ENCODE measurements at places on chromosomes 5 and 9.

DNA sequence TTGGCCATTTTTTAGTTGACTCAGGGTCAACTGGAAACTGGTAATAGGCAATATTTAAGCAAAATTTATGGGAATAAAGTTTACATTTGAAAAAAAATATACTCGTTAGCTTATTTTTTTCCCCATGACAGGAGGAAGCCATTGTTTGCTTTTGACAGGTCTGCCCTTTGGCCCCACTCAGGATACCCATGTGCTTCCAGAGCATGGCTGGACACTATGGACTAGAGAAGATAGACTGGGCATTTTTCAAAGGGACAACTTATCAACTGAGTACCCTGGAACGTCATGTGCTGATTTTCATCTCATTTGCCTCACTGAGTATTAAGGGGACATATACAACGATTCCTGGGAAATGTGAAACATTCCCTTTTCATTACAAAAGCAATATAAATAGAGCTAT is 83.1 kb upstream of the SMIM32 start:
- DNase-seq, result no peak

GRCh38 chr5:137401946-137402345 is 97.2 kb downstream of the SPOCK1 start:
- DNase-seq, result no peak

GRCh38 chr5:107794741-107795140 is 124.0 kb upstream of the EFNA5 start:
- DNase-seq, result no peak

DNA sequence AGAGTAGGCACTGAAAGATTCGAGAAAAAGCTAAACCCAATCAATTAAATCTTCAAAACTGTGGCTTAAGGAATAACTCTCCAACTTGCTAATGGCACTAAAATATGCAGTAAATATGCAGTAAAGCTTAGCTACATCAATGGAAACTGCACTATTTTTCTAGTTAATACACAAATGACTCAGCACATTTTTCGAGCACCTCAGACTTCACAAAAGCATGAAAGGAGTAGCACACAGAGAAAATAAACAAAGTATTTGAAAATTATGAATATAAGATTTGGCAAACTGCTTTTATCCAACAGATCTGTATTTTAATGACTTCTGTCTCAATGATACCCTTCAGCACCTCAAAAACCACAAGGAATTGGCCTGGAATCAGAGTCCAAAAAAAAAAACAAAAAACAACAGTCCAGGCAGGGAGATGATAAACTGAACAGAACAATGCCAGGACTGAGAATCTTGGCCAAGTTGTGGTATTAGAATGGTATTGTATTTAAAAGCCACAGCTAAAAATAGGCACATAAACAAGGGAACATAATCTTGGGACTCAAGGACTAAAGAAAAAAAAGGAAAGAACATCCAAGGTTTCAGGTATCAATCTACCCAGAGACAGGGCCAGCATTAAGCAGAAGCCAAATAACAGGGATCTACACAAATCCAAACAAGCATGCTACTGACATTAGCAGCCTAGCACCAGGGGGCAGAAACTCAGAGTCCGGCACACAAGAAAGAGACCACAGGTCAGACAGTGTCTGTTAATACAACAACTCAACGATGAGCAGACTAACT is 21.4 kb downstream of the TMEM245 start:
- DNase-seq, result peak; percentile 90

GRCh38 chr9:135584371-135584770 is 22.8 kb downstream of the PAEP start:
- DNase-seq, result no peak

DNA sequence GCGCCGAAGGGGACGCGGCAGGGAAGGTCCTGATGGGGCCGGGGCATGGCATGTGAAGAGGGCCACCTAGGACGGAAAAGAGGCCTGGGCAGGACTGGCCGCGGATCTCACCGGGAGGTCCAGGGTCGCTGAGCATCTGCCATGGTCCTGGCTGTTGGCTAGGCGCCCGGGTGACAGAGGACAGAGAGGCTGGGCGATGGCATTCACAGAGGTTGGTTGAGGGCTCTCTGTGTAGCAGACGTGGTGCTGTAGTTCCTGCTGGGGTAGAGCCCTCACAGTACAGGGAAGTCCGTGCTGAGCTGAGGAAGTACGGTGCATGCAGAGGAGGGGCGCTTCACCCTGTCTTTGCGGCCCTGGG is 427 bp downstream of the PCYOX1L start:
- DNase-seq, result no peak

DNA sequence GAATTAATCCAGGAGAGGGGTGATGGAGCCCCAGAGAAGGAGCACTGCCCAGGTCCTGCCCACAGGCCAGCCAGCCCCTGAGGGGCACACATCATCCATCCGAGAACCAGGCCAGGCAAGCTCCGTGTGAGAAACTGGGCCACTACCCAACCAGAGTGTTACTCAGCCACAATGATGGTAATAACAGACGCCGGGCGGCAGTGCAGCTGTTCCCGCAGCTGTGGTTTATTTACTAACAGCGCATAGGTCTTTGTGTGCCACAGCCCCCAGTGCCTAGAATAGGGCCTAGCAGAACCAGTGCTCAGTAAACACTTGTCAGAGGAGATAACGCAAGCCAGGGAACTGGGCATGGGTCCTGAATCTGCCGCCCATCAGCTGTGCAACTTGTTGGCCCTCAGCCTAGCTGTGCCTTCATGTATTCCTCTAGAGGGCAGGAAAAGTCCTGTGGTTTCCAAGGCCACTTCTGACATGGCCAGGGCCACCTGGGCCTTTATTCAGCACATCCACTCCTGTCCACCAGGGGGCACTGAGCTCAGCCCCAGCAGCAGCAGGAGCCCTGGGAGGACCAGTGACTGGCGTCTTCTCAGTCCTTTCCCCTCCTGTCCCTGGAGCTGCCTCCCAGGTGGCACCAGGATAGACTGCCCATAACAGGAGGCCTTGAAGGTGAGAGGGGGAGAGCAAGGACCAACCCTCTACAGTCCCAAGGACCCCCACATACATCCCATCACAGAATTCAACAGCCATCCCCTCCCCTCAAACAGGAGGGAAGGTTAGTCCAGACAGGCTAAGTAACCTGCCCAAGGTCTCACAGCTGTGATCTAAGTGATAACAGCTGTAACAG is 2.1 kb downstream of the MXD3 start:
- DNase-seq, result peak; percentile 57

DNA sequence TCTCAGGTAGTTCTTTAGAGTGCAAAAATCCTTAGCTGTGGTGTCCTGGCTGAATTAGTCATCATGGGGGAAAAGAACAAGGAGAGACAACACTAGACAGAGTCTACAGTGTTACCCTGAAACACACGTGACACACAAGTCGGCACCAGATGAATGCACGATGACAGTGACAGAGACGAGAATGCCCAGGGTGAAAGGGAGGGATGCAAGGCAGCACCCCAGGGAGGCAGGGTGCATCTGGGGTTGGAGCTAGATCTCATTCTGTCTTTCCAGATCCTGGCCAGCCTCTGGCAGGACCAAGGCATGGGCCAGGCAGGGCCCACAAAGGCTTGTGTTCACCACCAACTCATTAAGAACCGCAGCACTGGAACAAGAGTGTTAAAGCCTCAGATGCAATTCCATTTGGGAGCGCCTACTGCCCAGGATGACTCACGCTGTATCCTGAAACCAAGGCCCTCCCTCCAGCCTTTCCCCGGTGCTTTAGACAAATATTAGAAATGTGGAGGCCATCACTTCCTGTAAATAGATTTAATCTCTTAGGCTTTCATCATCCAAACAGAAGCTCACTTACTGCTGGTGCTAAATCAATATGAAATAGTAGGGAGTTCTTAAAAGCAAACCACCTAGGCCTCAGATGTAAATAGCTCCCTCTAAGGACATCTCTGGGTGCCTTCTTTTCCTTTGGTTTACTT is 56.1 kb downstream of the IRX2 start:
- DNase-seq, result no peak

DNA sequence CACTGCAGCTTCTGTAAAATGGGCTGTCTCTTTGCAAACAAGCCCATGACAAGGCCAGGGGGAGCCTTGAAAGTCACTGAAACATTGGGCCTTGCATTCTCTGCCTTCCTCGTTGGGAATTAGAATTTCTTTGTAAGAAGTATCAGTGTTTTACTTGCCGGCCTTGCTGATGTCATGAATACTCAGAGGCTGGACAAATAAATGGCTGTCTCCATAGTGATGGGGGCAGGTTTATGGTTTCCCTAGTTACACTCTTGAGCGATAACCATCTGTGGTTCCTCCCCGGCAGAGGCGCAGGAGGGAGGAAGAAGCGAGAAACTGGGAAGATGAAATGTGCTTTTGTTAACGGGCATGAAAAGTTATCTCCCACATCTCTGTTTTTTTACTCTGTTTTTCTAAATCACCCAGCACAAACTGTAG is 272.7 kb upstream of the PANK3 start:
- DNase-seq, result peak; percentile 92

GRCh38 chr5:39015743-39016586 is 58.2 kb downstream of the RICTOR start:
- DNase-seq, result peak; percentile 77

DNA sequence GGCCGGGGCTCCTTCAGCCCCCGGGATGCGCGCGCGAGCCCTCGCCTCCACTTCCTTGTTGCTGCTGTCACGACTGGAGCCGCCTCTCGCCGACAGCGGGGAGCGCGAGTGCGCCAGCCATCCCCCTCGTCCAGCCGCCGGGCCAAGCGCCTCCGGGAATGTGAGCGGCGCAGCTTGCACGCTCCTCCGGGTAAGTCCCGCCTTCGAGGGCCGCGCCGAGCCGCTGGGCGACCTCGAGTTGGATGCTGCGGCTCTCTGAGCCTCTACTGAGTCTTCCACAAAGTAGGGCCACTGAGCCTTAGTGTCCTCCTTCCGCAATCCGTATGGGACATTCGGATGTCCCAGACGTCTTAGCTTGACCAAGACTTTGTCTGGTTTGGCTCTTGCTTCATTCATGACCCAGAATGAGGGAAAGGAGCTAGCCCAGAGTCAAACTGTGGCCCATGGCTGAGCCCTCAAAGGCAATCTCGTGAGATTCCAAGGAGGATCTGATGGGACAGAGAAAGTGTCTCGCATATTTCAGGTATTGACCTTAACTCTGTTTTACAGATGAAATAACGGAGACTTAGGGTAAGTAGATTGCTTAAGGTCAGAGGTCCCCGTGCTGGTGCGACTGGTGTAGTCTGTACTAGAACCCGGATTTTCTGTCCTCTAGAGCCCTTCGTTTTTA is 586 bp downstream of the HMGXB3 start:
- DNase-seq, result peak; percentile 31

- DNase-seq, result peak; percentile 92
Observed at GRCh38 chr9:12702160-12702758, 9.1 kb downstream of the TYRP1 start.

GRCh38 chr9:98067184-98067583 is 10.7 kb downstream of the NANS start:
- no peak for DNase-seq

DNA sequence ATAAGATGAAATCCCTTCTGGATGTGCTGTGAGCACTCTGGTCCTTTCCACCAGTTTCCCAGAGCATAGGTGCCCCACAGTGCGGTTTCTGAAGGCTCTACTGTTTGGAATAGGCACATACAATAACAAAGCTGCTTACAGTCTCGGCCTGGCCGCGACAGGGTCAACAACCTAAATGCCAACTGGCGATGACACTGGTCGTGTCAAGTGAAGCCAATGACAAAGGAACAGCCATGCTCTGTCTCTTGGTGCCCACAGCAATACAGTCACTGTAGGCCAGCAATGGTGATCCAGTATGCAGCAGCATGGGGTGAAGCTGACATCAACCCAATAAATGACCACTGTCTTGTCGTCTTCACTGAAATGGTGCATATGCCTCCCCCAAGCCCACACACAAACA is 47.8 kb upstream of the EQTN start:
- no peak for DNase-seq

DNA sequence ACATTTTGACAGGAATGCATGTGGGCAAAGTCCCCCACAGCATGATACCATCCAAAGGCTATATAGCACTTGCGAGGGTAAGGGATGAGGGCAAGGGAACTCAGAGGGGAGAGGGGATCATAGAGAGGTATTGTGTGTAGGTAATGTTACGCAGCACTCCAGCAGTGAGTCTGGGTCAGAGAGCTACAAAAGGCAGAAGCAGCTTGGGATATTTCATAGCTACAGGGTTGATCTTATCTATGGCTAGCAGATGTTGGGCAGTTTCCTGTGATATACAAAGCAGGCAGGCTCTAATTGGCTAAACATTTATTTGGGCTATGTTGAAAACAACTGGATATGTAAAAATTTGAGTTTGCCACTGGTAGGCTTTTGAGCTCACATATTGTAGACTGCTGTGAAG is 17.8 kb upstream of the SLCO4C1 start:
- DNase-seq, result no peak

DNA sequence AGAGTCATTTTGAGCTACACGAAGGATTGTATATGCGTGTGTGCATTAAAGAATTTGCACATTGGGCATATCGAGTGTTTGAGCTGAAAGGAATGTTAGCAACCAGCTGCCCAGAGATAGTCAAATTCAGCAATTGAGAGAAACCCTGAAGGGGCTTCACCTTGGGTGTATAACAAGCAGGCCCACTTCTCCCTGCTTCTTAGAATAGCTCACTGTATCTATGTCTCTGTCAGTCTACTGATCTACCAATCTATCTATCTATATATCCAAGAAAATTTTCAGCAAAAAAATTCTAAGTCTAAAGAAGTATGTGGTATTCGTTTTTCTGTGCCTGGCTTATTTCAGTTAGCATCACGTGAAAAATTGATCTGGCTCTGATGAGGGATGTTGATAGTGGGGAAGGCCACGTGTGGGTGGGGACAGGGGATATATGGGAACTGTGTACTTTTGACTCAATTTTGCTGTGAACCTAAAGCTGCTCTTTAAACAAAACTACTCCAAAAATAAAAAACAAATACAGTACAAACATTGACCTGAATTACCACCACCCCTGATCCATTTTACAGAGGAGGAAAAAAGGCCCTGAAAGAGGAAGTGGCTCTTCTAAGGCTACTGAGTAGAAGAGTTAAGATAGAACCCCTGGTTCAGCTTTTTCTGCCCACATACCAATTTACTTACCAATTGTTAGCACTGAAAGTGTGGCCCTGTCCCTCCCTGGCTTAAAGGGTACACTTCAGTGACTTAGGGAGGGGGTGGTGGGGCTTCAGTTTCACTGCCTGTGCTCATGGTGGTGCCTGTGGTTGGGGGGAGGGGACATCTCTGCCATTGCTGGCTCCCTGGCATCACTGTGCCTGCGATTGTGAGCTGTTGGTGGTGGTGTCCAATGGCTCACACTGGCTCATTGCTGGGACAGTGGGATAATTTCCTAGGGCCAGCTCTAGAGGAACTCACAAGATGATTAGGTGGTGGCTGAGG is 141.8 kb downstream of the DOCK2 start:
- no peak for DNase-seq

DNA sequence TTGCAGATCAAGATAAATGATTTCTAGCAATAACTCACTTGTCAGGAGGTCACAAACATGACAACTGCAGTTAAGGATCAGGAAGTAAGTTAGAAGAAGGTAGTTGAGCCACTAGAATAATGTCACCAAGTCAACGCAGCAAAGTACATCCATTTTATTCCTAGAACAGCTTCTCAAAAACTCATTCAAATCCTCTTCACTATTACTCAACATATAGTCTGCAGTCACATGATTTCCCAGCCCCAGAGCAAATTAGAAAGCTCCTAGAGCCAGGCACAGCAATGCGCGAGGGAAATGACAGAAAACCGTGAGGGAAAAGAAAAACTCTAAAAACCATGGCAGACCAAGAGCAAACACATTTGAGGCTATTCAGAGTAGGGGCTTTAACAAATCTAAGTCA is 49.9 kb upstream of the ZNF622 start:
- DNase-seq, result no peak
